Karpas-422 (cell line): ENCODE measurements at places on chromosomes 11 and 22.

DNA sequence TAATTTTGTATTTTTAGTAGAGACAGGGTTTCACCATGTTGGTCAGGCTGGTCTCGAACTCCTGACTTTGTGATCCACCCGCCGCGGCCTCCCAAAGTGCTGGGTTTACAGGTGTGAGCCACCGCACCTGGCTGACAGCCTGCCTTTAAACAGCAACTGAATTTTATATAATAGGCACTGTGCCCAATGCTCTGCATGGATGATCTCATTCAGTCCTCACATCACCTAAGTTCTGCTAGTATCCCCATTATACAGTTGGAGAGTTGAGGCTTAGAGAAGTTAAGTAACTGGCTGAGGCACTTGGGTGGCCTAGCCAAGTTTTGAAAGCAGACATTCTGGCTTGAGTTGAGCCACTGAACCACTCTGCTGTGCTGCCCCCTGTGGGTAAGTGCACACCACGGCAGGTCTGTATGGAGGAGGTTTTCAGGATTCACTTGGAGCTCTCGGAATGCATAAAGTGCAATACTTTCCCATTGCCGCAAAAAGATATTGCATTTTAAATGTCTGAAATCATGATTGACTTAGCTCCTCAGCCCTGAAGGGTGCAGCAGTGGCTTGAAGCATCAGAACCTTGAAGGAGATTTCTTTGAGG, 112.4 kb downstream of the LDLRAD3 start:
- peak; percentile 77 for DNase-seq

DNA sequence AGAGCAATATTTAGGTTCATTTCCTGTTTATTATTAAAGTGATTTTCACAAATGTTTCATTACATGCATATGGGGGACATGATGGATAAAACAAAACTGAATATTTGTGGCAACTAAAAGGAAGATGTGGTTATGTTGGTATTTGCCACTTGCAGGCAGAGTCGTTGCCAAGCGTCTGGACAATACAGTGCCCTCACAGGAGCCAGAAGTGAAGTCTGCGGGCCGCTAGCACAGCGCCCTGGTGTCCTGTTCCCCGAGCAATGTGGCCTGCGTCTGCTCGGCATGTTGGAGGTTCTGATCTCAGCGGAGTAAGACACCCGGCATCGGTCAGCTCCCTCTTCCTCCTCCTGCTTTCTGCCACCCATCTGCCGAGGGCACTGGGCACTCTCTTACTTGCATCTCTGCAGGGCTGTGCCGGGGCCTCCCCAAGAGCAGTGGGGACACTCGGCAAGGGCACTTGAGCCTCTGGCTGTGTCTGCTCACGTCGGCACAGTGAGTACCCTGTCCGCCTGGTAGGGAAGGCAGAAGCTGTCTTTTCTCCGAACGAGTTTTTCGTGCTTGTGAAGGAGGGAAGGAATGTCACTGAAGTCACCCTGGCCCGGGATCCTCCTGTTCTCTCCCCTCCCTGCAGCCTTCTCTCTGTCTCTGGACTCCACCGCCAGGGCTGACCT, 10.5 kb upstream of the TTLL12 start:
- no peak for DNase-seq

DNA sequence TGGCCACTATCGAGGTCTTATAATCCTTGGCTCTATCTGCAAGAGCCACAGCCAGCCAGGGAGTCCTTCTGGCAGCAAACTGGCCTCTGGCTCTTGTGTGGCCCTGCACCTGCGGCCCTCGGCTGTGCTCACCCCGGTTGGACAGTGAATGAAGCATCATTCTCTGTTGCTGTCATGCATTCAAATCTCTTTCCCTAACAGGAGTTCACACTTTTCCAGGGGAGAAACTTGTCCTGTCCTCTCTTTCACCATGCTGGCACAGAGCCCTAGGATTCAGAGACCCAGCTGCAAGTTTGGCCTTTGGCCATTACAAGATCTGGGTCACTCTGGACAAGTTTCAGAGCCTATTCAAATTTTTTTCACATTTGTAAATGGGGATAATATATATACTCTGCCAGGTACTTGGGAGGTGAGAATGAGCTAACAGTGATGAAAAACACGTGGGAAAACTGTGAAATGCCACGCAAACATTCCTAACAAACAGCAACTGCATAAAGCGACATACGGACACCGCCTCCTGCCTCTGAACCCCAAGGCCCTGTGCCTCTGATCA, 34.2 kb downstream of the TMEM184B start:
- DNase-seq: no peak

DNA sequence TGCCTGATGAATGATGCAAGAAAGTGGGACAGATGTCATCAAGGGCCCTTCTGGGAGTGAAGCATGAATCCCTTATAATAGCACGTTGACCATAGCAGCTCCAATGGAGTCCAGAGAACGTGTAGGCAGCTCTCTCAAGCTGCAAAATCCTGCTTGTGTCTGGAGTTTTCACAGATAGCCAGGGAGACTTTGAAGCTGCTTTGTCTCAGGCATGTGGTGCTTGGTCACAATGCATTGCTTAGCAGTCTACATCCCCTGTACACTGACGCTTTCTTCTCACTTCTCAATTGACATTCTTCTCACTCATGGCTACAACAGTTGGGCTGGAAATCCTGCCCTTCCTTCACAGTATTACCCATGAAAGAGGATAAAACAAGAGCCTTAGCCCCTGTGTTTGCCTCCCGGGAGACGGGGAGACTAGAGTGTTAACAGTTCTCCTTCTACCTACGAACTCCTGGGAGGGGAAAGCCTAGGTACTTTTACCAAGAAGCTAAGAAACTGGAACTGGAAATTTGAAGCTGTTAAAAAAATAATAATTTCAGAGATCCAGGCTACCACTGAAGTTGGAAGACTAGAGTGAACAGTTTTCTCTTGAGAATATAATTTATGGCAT, 20.7 kb upstream of the MMP7 start:
- DNase-seq: no peak

DNA sequence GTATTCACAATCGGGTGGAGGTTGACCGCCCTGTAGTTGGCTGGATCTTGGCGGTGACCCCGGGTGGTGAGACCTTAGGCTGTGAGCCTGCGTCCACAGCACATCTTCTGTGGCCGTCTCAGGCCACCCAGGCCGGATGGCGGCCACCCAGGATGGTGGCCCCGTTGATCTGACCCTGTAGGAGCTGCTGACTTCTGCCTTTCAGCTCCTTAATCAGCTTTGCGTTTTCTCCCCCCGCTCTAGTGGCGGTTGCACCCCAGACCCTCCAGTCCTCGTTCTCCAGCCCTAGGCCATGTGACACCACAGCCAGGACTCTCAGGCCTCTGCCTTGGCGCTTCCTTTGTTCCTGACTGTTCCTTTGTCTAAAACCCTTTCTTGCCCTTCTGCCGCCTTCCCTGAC, 244.0 kb downstream of the TBC1D22A start:
- DNase-seq: no peak

- DNase-seq: no peak
Observed at GRCh38 chr11:2789791-2790567, 90.2 kb upstream of the KCNQ1OT1 start.

GRCh38 chr11:108122166-108122628, 830 bp downstream of the ACAT1 start:
- no peak for DNase-seq

DNA sequence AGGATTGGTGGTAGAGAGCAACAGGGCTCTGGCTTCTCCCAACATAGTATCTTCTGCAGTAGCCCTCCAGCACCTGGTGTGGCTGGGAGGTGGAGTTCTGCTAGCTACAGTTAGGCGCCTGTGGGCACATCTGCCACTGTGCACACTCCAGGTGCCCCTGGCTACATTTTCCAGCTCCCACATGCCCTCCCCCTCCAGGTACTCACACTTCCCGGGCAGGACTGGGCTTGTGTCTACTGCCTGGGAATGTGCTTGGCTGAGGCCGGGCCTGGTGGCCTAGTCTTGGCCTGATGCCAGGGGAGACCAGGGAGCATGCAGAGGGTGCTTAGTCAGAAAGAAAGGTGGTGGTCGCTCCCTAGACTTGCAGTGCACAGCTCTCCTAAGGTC, 15.8 kb downstream of the PHLDB1 start:
- DNase-seq: no peak

DNA sequence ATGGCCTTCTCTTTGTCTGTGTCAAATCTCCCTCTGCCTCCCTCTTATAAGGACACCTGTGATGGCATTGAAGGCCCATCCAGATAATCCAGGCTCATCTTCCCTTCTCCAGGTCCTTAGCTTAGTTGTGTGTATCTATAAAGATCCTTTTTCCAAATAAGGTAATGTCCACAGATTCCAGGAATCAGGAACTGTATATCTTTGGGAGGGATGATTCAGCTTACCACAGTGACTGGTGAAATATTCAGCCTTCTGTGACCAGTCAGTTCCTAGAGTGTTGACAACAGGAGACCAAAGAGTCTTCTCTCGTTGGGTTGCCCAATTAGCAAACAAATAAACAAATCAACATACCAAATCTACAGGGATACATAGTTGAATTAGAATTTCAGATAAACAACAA, 175.8 kb downstream of the MPPED1 start:
- DNase-seq: no peak

- DNase-seq: no peak
Observed at GRCh38 chr11:2781408-2782274, 81.8 kb upstream of the KCNQ1OT1 start.

DNA sequence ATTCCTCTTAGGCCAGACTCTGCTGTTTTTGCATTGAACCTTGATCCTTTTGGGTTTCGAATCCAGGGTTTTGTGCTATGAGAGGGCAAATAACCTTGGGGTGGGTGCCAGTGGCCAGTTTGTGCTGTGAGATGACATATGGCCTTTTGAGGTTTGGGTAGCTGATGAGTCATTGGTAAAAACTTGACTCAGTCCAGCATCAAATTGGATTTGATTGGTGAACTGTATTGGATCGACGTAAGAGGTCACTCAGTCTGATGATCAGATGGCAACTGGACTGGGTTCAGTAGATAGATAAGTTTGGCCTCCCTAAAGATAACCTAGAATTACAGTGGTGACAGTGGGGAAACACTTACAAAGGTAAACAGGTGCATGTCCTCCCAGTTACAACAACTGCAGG, 41.0 kb upstream of the XKR3 start:
- DNase-seq: no peak
